Activated T-cell treated with anti-CD3 and anti-CD28 coated beads for 24 hours (primary cell): ENCODE measurements at places on chromosomes 2 and 18.

- DNase-seq = no peak
These were observed 169.9 kb downstream of the BCL11A start for GRCh38 chr2:60383401-60384143.

DNA sequence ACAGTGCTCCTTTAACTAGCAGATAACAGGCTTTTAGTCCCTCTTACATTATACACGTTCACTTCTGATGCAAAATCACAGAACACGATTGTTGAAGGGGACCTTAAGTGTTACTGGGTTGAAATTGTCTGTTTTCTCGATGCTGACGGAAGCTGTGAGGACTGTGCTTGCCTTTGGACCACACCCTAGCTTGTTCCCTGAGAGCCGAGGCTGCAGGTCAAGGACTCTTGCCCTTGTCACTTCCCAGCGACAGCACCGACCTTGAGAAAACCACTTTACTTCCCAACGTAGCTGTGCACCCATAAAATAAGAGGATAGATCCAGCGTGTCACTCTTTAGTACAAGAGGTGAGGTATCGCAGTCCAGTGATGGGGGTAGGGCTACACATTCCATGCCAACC, 701.0 kb downstream of the DCDC2C start:
- no peak for DNase-seq

DNA sequence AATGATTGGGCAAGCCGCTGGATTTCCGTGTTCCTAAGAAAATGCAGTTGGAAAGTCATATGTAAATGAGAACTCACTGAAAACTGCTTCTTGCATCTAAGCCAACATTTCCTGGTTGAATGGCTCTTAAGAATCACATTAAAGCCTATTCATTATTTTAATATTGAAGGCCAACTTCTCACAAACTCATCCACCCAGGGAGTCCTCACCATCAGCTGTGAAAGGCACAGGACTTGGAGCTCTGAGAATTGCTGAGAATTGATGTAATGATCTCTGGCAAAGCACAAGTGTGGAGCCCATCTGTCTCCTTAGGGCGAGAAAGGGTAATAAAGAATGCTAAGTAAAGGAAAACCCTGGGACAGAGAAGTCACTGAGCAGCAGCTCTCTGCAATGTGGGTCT, 55.9 kb upstream of the APCDD1 start:
- no peak for DNase-seq

DNA sequence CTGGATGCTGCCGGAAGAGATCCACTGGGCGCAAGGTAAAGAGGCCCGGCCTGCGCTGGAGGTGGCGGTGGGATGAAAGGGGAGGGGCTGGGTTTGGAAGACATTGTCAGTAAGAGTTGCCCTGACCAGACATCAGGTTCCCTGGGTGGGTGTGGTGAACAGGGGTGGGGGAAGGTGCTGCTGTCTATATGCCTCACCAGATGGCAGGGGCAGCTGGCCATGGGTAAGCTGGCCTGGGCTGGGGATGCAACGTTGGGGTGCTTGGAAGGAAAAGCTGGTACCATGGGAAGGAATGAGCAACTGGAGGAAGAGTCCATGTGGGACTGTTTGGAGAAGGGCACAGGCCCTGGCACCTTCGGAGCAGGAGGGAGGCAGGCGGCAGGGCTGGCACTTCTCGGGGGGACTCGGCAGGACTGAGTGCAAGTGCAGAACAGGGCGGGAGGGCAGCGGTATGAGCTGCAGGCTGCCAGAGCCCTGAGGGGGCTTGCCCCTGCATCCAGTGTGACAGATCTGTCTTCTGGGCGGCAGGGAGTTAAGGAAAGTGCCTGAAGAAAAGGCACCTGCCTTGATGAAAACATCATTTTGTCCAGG, 146.4 kb downstream of the DYSF start:
- DNase-seq = no peak

DNA sequence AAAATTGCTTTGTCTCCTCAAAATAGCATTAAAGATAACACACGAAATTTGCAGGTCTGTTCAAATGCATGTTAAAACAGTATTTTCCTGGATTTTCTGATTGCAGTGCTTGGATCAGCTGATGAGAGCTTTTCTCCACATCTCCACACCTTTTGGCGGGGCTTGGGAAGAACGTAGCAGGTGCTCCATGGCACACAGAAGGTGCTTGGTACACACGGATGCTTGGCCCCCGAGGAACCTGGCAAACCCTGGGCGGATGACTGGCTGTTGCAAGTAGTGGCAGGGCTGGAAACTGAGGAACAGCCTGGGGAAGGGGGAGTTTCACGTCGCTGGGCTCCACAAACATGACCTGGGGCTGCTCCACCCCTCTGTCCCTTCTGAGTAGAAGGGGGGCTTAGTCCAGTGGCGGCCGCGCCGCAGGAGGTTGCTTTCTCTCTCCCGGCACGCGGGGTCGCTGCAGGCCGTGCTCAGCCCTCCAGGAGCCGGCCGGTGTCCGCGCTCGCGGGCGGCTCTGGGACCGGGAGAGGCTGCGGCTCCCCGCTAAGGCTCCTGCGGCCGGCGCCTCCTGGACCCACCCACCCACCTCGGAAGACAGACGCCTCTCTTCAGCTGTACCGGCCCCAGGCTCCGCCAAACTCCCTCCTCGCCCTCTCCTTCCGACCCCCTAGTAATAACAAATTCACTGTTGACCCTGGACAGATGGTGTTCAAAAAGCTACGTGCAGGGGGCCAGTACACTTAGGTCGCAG, 69.3 kb downstream of the MARCO start:
- DNase-seq = no peak

DNA sequence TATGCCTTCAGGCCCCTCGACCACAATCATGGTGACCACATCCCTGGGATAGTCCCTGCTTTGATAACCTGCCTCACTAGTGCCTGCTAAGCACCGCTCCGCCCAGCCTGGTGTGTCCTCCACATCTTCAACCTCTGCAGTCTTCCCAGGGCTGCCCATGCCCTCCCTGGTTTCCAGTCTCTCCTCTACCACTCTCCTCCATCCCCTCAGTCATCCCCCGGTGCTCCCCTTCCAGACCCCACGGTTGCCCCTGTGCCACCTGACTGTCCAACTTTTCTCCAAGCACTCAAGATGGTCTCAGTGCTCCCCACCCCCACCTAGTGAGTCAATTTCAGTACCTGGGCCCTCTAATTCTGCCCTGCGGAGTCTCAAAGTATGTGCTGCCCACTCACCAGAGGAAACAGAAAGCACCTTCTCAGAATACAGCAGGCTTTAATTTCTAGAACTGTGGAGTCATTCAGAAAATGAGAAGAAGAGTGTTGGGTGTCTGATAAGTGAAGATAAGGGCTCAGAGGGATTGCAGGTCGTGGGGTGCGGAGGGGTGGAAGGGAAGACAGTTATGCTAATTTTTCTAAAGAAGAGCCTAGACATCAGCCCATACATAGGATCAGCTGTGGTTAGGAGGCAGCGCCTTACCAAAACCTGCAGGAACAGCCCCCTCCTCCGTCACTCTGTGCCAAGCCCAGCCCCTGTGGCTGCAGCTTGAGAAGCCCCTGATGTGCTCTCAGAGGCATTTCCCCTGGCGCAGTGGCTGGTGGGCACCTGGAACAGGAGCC, 53.6 kb upstream of the CAB39 start:
- peak; percentile 75 for DNase-seq

DNA sequence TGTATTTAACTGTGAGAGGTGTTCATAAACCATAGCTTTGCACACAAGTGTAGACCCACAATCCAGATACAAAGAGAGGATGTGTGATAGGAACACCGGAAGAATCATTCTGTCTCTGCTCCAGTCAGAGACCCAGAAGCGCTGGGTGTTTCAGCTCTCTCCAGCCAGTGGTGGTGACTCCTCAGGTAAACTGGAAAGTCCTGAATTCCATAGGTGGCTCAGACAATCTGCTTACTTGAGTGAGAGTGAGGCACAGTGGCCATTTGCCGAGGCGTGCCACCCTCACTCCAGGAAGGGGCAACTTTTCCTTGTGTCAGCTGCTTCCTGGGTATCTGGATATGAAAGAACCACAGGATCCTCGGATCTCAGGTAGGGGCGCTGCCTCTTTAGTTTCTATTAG, 171.5 kb downstream of the KCNS3 start:
- no peak for DNase-seq

GRCh38 chr2:66684289-66684688, 249.4 kb downstream of the MEIS1 start:
- no peak for DNase-seq

DNA sequence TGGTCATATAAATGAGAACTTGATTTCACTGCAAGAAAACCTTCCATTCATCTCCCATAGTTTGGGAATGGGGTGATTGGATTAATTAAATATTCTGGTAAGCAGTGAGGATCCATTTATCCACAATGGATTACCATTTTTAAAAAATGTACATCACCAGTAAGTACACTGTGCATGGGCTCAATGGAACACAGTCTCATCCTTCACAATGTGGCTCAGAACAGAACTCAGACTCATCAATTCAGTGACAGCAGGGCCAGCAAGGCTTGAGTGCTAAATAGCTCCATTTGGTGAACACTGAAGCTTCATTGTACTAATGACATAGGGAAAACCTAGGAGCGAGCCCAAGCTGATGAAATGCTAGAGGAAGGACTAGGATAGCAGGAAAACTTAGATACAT, 223.8 kb downstream of the CMPK2 start:
- DNase-seq = no peak

DNA sequence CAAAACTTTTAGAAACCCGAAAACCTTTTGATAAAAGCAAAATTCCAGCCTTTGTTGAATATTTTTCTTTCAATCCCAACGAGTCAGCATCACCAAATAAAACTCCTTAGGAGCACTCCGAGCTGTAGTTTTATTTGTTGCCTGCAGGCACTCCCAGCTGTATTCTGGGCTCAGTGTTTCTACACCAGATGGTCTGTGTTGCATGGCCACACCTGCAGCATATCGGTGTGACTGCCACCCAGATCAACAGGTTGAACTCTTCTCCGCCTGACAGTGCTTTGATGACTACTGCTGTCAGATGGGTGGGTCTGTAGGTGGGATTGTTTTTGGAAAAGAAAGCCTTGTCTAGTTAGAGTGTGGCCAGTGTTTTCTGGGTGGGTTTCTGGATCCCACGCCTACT, 32.7 kb downstream of the APCDD1 start:
- DNase-seq = no peak

- DNase-seq = no peak
These were observed 328.9 kb downstream of the ZEB2 start for GRCh38 chr2:144190908-144191605.

- DNase-seq = no peak
These were observed 39.4 kb downstream of the TMEM182 start for GRCh38 chr2:102801098-102801718.

DNA sequence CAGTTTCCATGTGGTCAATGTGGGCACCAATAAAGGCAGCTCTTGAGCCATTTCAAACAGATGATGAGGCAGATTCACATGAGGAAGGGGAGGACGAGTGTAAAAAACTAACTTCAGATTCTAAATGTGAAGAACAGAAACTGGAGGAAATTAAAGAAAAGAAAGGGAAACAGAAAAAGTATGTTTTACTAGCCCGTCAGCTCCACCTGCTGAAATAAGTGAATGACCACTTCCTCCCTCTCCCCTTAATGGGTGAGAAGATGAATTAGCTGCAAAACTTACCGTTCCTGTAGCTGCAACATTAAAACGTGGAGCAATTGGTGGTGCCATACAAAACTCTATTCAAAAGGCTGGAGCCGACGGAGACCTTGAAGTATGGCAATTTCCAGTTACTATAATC, 203.5 kb downstream of the UXS1 start:
- DNase-seq = no peak

DNA sequence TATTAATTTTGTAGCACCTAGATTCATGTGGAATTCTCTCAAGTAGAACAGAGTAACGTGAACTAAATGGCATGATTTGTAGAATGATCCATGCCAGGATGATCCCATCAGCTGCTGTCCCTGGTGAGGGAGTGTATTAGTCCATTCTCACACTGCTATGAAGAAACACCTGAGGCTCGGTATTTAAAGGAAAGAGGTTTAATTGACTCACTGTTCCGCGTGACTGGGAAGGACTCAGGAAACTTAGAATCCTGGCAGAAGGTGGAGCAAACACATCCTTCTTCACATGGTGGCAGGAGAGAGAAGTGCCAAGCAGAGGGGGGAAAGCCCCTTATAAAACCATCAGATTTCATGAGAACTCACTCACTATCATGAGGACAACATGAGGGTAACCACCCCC, 312.6 kb downstream of the PTPRM start:
- DNase-seq = no peak

GRCh38 chr2:237702441-237703391, 75.3 kb downstream of the LRRFIP1 start:
- DNase-seq = peak; percentile 42

GRCh38 chr2:71671895-71672825, 218.8 kb downstream of the DYSF start:
- no peak for DNase-seq

DNA sequence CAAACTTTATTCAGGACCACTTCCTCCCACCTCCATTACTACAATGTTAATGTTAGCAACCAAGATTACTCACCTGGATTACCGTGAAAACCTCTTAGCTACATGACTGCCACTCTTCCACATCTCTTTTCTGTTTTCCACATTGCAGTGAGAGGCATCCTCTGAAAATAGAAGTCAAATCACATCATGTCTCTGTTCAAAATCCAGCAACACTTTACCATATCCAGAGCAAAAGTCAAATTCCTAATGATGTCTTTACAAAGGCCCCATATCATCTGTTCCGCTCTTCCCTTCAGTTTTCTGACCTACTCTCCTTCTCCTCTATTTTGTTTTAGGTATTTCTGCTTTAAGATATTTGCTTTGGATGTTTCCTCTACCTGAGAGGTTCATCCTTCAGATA, 37.5 kb upstream of the DSG1 start:
- DNase-seq = no peak

- no peak for DNase-seq
These were observed 18.8 kb downstream of the TUBB6 start for GRCh38 chr18:12326711-12327460.

- no peak for DNase-seq
These were observed 32.7 kb upstream of the GPC1 start for GRCh38 chr2:240402566-240403272.

DNA sequence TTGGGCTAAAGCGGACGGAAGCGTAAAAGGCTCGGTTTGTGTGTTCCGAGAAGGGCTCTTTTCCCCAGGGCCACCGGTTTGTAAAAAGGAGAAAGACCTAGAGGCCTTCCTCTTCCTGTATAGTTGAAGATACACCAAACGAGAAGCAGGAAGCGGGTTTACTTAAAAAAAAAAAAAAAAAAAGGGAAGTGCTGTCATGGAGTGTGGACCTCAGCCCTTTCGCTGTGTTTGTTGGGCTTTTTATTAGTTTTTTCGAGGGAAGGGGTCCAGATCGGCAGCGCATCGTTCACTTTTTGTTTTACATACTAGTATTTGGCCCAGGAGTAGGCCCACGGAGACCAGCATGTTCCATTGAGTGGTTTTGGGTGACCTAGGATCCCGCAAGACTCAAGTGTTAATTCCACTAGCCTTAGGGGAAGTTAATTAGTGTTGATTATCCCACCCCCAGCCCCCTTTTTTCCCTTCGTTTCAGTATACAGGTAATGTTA, 676 bp downstream of the ACTR2 start:
- peak; percentile 6 for DNase-seq

- DNase-seq = no peak
These were observed 535.2 kb downstream of the METTL4 start for GRCh38 chr18:2036086-2036485.

GRCh38 chr18:13487237-13487636, 239.1 kb downstream of the FAM210A start:
- no peak for DNase-seq

GRCh38 chr2:83368916-83369315, 1090.2 kb downstream of the SUCLG1 start:
- DNase-seq = no peak

- DNase-seq = no peak
These were observed 8.9 kb downstream of the TRAPPC12 start for GRCh38 chr2:3388412-3388738.

- DNase-seq = no peak
These were observed 58.8 kb downstream of the GREB1L start for GRCh38 chr18:21300908-21301200.

GRCh38 chr2:238872026-238872425, 24.1 kb downstream of the TWIST2 start:
- no peak for DNase-seq
